Cerebellum (tissue), 4 donors: ENCODE measurements at places on chromosomes 2 and 18. TPM values are rescaled to one million over a fixed set of nuclear protein-coding genes. Genes with fewer than 3 reads are reported as not detected.

CNTNAP5 gene
- total RNA-seq: 49.7 TPM

UGT1A6 gene
- total RNA-seq: not detected

ETAA1 gene
- 22.8 TPM for total RNA-seq

CIB4 gene
- total RNA-seq: not detected

AMER3 gene
- 25.7 TPM for total RNA-seq

VSNL1 gene
- total RNA-seq: 14.0 TPM

CLASP1 gene
- 158 TPM for total RNA-seq

LRP2 gene
- 22.0 TPM for total RNA-seq

CLEC4F gene
- total RNA-seq: not detected

POMC gene
- 0.91 TPM for total RNA-seq

BOLL gene
- total RNA-seq: not detected

CLIP4 gene
- total RNA-seq: 35.7 TPM

DYNAP gene
- not detected for total RNA-seq

SLC11A1 gene
- total RNA-seq: 1.5 TPM
